ENCODE measurements at places on chromosomes 6 and 20.

DNA sequence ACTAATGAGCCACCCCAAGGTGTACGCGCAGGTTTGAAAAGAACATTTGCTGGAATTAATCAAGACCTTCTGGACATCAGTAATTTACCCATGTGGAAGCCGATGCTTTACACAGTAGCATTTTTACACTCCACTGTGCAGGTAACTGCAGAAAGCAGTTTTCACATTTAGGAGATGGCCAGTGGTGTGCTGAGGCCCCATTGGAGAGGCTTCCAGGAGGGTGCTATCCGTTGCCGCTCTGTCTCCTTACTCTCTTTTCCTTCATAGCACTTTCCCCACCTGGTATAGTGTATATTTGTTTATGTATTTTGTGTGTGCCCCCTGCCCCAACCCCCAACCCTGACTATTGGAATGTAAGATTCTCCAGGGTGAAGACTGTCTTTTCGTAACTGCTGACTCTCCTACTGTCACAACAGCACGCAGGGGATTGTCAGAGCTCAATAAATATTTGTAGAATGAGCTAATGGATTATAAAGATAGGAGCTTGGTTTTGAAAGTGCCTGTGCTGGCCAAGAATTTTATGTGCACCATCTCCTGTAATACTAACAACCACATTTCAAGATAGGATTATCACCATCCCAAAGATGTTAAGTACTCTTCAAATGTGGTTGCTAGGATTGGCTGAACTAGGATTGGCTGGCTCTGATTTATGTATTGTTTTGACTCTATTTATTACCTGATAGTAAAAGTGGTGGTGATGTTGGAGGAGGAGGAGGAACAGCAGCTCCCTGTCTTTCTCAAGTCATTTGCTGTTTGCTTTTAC, 74.0 kb upstream of the GLP1R start:
- DNase-seq, result no peak

GRCh38 chr6:53011979-53012378, 16.9 kb upstream of the GSTA4 start:
- no peak for DNase-seq

DNA sequence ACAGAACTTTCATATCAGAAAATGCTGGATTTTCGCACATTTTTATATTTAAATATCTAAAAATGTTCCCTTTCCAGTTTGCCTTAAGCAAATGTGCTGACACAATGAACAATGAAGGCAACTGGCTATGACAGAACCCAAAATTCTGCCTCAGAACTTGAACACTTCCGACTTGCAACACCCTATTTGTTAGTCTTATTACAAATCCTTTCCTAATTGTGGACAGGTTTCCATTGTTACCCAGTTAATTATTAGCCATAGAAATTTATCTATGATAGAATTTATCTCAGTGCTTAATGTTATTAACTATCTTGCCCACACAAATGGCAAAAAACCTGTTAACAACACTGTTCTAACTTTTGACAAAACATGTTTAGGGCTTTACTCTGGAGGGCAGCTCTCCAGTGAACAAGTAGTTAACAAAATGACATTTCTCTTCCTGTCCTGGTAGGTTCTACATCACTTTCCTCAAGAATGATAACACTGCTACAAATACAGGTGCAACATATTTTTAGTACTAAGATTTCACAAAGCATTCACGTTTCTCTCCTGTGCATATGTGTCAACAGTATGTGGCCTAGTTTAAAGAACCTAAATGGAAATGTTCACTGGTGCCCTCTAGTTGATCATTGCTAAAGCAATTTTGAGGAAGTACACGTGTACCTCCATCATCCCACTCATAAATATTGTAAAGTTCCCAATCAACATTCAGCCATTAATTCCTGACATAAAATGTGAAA, 58.4 kb downstream of the HIVEP2 start:
- DNase-seq, result no peak

GRCh38 chr6:146805546-146806325, 207.0 kb downstream of the ADGB start:
- no peak for DNase-seq

DNA sequence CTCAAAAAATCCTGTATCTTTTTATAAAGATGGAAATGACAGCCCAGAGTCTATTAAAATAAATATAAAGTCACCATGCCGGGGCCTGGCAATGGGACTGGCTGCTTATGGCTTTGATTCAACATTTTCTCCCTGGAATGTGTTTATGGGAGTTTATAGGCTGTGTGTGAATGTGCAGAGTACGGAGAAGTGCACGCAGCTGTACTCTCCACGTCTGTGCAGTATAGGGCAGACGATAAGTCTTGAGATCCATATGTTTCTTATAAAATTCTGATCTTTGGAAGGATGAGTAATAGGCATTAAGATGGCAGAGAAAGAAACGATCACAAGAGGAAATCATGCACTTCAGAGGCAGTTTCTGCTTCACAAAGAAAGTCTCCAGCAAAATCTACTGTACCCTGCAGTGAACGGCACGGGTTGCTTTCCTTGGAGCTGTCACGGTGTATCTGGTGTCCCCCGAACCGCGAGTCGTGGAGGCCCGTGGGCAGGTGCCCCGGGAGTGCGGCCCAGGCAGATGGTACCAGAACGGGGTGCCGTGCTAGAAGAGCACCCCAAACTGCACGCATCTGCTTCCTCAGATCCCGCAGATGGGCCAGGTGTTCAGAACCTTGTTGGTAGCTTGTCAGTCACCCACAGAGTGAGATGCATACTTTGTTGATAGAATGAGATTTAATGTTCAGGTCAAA, 382.5 kb downstream of the TAF4 start:
- no peak for DNase-seq

- DNase-seq, result no peak
These were observed 1.5 kb downstream of the FAM162B start for GRCh38 chr6:116763906-116764628.

- DNase-seq, result no peak
These were observed 7.1 kb downstream of the CDKAL1 start for GRCh38 chr6:20541382-20541781.

Measured in stimulated activated CD4-positive, alpha-beta T cell treated with anti-CD3 and anti-CD28 coated beads, Interleukin-12 subunit alpha, Interleukin-12 subunit beta, amount 100 ng/mL, for 24 hours (primary cell).